H1 (cell line): ENCODE measurements at places on chromosomes 2 and 18.

DNA sequence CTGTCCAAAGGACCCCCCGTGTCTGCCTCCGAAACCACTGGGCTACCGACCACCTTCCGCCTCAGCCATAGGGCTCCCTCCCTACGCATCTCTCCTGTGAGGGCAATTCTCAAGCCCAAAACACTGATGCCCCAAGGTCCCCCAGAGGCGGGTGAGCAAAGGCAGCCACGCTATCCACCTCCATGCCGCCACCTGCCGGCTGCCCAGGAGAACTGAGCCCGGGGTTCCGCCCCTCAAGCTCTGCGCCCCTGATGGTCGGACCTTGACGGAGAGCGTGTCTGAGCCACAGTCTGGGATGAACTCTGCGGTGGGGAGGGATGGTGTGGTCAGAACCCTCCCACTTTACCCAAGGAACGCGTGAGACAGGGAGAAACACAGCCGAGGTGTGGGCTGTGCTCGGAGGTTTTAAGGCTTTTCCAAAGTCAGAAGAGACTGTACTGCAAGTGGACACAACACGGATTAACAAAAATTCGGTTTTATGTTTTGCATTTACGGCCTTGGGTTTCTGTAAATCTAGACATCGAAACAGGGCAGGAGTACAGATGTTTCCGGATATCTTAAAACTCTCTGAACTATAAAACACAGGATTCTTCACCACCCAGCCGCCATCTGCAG lies 114.1 kb downstream of the ZNF516 start:
- H3K4me1 ChIP-seq, result no peaks in the 10 kb centered on the region; the same call in 1 of the 2 replicates
- H3K27ac ChIP-seq, result no peak overlapping the region
- H3K4me3 ChIP-seq, result no peak overlapping the region
- peaks cover 3% of the 10 kb centered on the region; the same call in 1 of the 2 replicates for H3K36me3 ChIP-seq

DNA sequence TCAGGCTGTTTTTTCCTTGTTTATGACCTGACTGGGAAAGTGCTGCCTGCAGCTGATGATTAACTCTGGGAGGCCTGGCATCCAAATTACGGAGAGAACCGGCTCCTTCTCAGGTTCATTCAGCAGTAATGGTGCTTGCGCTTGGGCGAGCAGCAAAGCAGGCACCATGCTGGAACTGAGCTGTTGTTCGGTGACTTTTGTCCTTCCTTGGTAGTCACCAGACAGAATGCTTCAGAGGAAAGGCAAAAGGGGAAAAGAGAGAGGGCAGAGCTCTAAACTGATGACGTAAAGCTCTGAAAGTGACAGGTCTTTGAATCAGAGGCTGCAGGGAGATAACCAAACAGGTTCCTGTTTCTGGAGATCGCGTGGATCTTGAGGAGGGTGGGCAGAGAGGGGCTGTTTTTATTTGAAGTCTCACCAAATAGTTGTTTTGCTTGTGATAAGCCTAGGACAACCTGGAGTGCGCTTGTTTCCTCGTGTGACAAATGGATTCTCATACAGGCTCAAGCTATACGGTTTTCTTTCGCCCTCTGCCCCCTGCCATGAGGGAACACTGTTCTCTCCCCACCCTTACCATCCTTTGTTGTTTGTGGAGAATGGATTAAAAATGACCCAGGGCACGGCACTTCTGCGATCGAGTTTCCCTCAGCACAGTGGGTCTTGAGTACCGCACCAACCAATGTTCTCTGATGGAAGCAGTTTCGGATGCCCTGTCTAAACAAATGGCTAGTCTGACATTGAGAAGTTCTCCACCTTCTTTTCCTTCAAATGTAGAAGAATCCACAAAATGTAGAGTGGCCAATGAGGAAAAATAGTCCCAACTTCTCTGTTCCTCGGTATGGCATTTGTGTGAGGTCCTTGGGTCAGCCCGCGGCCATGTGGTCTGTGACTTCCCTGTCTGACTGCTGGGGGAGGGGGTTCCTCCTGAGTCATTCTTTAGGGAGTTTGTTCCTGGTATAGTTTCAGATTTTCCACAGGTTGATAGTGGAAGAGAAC lies 1.3 kb downstream of the RASGRP3 start:
- peaks cover 7% of the 10 kb centered on the region for H3K4me1 ChIP-seq
- no peaks in the 10 kb centered on the region; the same call in 1 of the 2 replicates for H3K27me3 ChIP-seq
- H3K4me3 ChIP-seq, result no peak overlapping the region
- no peak for DNase-seq
- no peaks in the 10 kb centered on the region for H3K36me3 ChIP-seq

DNA sequence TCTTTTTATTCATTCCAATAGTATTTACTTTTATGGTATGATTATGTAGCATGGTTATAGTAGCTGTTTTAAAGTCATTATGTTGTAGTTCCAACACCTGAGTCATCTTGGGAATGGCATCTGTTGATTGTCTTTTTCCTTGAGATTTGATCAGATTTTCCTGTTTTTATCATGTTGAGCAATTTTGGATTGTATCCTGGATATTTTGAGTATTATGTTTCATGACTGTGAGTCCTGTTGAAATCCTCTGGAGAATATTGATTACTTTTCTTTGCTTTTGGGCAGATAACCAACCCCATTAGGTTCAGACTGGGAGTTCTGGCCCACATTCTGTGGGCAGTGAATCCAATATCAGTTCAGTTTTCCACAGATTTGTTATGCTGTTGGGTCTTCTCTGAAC lies 163.2 kb upstream of the SPRED2 start:
- no peaks in the 10 kb centered on the region for H3K4me1 ChIP-seq
- H3K27me3 ChIP-seq, result no peaks in the 10 kb centered on the region
- no peaks in the 10 kb centered on the region for H3K36me3 ChIP-seq
- no peak for DNase-seq
- no peak overlapping the region for H3K27ac ChIP-seq

DNA sequence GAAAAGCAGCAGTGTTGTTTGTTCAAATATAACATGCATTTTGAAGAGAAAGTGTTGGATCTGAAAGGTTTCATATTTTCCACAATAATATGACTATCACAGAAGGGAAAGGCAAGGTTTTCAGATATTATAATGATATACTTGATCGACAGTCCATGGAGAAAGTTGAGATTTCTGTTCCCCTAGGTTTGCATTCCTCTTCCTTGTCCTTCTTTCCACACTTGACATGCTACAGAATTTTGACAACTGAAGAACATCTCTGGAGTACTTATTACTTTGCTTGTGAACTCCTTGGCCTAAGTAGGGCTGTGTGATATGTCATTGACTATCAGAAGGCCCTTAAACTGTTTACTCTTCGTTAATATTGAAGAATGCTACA lies 46.5 kb downstream of the TMEFF2 start:
- H3K27ac ChIP-seq, result no peak overlapping the region
- no peak for DNase-seq
- H3K27me3 ChIP-seq, result no peaks in the 10 kb centered on the region

DNA sequence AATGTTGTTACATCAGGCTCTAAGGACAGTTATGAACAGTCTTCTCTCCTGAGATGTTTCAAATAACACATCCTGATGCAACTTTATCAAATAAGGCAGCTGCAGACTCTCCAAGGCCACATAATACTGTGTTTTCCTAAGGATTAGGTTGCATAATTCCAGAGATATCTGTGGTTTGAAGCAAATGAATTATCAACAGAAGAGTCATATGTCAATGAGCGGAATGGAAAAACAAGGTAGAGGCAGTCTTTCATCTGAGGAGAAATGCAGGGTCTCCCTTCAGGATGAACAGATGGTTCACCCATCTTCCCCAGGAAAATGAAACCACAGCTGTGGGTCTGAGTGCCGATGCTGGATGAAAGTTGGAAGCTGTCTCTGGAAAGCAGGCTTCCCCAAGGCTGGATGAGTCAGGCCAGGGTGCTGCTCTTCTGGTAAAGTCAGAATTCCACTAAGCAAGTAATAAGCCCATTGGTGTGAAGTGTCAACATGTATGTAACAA lies 22.2 kb downstream of the LYG1 start:
- no peaks in the 10 kb centered on the region for H3K27me3 ChIP-seq
- no peak for DNase-seq
- H3K27ac ChIP-seq, result no peak overlapping the region
- no peak overlapping the region for H3K4me3 ChIP-seq
- H3K4me1 ChIP-seq, result no peaks in the 10 kb centered on the region
- no peaks in the 10 kb centered on the region for H3K36me3 ChIP-seq

DNA sequence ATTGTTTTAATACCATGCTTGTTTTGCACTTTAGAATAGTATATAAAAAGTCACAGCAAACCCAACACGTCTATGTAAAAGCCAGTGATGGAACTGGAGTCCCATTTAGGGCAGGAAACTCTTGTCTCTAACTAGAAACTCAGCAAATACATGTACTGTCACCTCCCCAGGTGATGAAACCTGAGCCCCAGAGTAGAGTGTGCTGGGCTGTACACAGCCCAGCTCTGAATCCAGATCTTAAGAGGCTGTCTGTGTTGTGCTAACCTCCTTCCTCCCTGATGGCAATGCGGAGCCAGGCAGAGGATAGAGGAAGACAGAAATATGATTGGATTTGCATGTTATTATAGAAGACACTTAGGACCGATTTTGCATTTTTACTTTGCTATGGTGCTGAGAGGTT lies 317.5 kb upstream of the TRIB2 start:
- no peak overlapping the region for H3K4me3 ChIP-seq
- H3K27me3 ChIP-seq, result no peaks in the 10 kb centered on the region
- no peak overlapping the region for H3K27ac ChIP-seq
- H3K36me3 ChIP-seq, result no peaks in the 10 kb centered on the region

DNA sequence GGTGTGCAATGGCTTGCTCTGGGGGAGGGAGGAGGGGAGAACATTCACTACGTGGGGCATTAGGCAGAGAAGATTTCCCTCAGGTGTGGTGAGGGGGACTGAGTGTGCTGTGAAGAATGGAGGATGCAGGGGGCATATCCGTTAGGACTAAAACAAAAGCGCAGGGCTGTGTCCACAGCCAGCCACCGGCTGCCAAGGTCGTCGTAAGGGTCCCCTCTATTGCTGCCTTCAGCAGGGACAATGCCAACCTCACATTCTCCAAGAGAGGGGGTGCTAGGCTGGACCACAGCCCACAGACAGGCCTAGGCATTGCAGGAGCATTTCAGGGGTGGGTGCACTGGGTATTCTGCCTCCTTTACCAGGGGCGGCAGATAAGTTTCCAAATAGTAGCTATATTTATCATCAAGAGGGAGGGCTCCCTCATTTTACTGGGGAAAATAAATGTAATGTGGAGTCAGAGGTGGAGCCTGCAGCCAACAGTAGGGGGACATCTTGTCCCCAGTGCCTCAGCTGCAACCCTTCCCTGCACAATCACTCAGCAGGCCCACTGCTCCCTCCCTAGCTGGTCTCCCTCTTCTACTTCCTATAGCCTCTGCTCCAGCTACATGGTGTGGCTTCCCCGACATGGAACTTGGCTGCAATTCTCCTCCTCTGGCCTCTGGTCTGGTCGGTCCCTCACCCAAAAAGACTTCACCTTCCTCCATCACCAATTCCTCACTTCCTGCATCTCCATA lies 74.9 kb upstream of the OTOF start:
- DNase-seq, result no peak
- H3K4me1 ChIP-seq, result no peaks in the 10 kb centered on the region; the same call in 1 of the 2 replicates
- H3K36me3 ChIP-seq, result no peaks in the 10 kb centered on the region
- peaks cover 2% of the 10 kb centered on the region; the same call in 1 of the 2 replicates for H3K27me3 ChIP-seq

DNA sequence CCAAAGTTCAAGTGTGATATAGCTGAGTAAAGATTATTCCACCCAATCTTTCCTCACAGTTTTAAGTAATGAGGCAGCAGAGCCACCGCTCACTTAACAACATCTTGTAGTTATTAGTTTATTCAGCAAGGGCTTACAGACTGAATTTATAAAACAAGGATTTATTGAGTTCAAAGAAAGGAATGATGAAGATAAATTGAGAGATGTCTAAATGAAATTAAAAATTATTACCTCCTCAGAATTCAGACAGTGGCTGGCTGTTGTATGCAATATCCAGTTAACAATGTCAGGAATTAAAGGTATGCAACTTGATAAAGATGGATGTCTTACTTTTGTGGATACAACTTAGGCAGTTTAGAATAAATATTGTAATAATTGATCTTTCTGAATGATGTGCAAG lies 927.3 kb upstream of the CDH2 start:
- H3K27me3 ChIP-seq, result no peaks in the 10 kb centered on the region
- no peak for DNase-seq
- no peak overlapping the region for H3K27ac ChIP-seq
- no peaks in the 10 kb centered on the region for H3K4me1 ChIP-seq
- H3K36me3 ChIP-seq, result no peaks in the 10 kb centered on the region
- no peak overlapping the region for H3K4me3 ChIP-seq

- no peak overlapping the region for H3K4me3 ChIP-seq
- no peaks in the 10 kb centered on the region for H3K36me3 ChIP-seq
- H3K27me3 ChIP-seq, result no peaks in the 10 kb centered on the region
- DNase-seq, result no peak
These were observed 883.7 kb downstream of the TSN start for GRCh38 chr2:122639176-122639575.

GRCh38 chr2:3488061-3488531 lies 31.2 kb downstream of the ADI1 start:
- DNase-seq, result no peak
- no peaks in the 10 kb centered on the region for H3K27me3 ChIP-seq
- H3K4me3 ChIP-seq, result no peak overlapping the region
- H3K36me3 ChIP-seq, result no peaks in the 10 kb centered on the region
- H3K27ac ChIP-seq, result no peak overlapping the region

DNA sequence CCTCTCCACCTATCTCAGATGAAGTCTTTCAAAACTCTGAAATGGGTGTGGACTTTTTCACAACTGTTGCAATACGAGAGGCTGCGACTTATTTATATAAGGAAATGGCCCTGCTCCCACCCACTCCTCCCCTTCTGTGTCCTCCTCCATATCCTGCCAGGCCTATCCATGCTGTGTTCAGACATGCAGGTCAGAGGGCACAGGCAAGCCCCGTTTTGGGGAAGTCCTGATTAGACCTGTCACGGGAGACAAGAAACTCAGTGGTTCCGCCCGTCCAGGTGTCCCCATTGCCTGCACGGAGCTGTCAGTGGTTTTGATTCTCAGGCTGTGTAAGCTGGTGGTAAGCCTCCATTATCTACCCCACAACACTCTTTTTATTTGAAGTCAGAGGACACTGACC lies 99.6 kb upstream of the MGAT5 start:
- no peaks in the 10 kb centered on the region for H3K36me3 ChIP-seq
- H3K27me3 ChIP-seq, result no peaks in the 10 kb centered on the region
- no peak overlapping the region for H3K27ac ChIP-seq
- DNase-seq, result no peak
- peaks cover 10% of the 10 kb centered on the region; the same call in 1 of the 2 replicates for H3K4me1 ChIP-seq

GRCh38 chr2:128492966-128493811 lies 174.5 kb upstream of the HS6ST1 start:
- H3K4me3 ChIP-seq, result no peak overlapping the region
- H3K27me3 ChIP-seq, result no peaks in the 10 kb centered on the region; the same call in 1 of the 2 replicates
- H3K27ac ChIP-seq, result no peak overlapping the region
- no peaks in the 10 kb centered on the region for H3K36me3 ChIP-seq
- H3K4me1 ChIP-seq, result peaks cover 15% of the 10 kb centered on the region
- DNase-seq, result peak; percentile 54

DNA sequence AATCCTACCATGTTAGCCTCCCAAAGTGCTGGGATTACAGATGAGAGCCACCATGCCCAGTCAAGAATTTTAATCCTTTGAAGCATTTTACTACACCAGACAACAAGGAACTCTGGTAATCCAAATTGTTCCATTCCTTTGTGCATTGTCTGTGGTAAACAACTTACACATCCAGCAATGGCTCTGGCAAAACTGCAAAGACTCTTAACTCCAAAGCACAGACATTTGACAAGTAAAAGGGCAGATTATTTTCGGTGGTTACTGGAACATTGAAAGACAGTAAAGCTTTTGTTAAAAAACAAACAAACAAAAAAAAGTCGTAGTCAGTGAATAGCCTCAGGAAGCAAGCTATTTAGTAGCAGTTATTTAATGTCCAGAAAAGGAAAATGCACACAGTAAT lies 33.2 kb upstream of the RMND5A start:
- no peaks in the 10 kb centered on the region for H3K27me3 ChIP-seq
- no peak for DNase-seq
- H3K4me1 ChIP-seq, result no peaks in the 10 kb centered on the region
- H3K4me3 ChIP-seq, result no peak overlapping the region
